Adrenal gland (tissue), 19 donors: ENCODE measurements at places on chromosomes 6 and 20. TPM values are rescaled to one million over a fixed set of nuclear protein-coding genes. Genes with fewer than 3 reads are reported as not detected.

- H3K27me3 ChIP-seq, result no peaks in the 10 kb centered on the region
- no peaks in the 10 kb centered on the region for H3K4me1 ChIP-seq
- H3K27ac ChIP-seq, result no peak overlapping the region
- H3K4me3 ChIP-seq, result no peak overlapping the region
These were observed 40.1 kb downstream of the DEFB114 start for GRCh38 chr6:49923826-49924225.

DNA sequence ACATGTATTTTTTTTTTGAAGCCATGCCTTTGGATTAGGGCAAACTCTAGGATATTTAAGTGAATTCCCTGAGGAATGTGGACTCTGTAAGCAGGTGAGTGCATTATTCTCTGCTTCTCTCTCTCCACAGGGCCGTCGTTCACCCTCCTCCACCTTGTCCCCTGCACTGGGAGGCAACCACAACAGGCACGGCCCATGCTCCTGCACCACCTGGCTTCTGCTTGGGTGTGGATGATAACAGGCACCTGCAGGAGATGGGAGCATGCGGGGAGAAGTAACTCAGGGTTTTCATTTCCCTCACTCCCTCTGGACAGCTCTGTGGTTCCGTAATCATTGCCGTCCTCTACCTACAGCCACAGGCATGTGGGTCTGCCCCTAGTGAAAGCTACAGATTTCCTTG, 43.4 kb downstream of the HLA-C start:
- no peaks in the 10 kb centered on the region for H3K4me1 ChIP-seq
- H3K27ac ChIP-seq, result no peak overlapping the region
- no peak for DNase-seq
- H3K27me3 ChIP-seq, result peaks cover 4% of the 10 kb centered on the region

KCNK16 gene
- polyA plus RNA-seq, result not detected

RIPPLY2 gene
- 2.1 TPM for polyA plus RNA-seq

DNA sequence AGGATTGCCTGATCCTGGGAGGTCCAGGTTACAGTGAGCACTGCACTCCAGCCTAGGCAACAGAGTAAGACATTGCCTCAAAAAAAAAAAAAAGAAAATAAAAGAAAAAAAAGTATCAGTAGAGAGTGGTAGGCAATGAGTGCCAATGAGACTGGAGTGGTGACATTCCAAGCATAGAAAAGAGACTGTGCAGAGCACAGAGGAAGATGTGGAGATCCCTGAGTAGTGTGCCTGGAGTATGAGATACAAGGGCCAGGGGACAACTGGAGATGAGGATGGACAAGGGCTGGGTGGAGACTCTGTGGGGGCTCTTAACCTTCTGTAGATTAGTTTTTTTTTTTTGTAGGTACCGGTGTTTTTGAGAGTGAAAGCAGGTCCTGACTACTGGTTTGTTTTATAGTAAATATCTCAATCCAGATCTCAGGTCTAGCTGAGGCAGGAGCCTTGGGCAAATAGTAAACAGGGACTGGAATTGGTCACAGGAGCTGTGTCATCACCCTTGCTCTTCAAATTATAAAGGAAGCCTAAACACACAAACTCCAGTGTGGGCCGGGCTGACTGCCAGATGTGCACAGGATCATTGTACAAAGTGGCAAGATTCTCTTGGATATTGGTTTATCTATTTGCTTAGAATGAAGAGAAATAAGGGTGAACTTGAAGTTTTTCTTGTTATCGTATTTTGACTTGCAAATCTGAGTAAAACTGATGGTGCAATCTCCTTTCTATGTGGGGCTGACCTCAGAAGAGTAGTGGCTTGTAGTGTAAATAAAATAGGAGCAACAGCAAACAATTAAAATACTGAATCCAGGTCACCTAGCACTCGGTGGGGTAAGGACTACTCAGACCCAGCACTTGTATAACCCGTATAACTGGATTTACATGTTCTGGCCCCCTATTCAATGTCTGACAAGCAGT, 144.9 kb downstream of the SOX4 start:
- no peaks in the 10 kb centered on the region for H3K36me3 ChIP-seq
- H3K27ac ChIP-seq, result no peak overlapping the region
- no peak for DNase-seq
- H3K4me3 ChIP-seq, result no peak overlapping the region
- H3K4me1 ChIP-seq, result no peaks in the 10 kb centered on the region
- no peaks in the 10 kb centered on the region for H3K27me3 ChIP-seq

GRCh38 chr6:142846459-142846831, 98.5 kb downstream of the HIVEP2 start:
- no peak for DNase-seq
- peaks cover 14% of the 10 kb centered on the region for H3K4me1 ChIP-seq
- H3K27ac ChIP-seq, result peak overlapping the region; percentile 66
- no peaks in the 10 kb centered on the region for H3K27me3 ChIP-seq
- H3K36me3 ChIP-seq, result no peaks in the 10 kb centered on the region

GRCh38 chr6:167668019-167668753, 158.5 kb upstream of the AFDN start:
- no peaks in the 10 kb centered on the region for H3K36me3 ChIP-seq
- H3K4me3 ChIP-seq, result no peak overlapping the region
- H3K27me3 ChIP-seq, result no peaks in the 10 kb centered on the region
- H3K27ac ChIP-seq, result no peak overlapping the region
- peak; percentile 67 for DNase-seq

DNA sequence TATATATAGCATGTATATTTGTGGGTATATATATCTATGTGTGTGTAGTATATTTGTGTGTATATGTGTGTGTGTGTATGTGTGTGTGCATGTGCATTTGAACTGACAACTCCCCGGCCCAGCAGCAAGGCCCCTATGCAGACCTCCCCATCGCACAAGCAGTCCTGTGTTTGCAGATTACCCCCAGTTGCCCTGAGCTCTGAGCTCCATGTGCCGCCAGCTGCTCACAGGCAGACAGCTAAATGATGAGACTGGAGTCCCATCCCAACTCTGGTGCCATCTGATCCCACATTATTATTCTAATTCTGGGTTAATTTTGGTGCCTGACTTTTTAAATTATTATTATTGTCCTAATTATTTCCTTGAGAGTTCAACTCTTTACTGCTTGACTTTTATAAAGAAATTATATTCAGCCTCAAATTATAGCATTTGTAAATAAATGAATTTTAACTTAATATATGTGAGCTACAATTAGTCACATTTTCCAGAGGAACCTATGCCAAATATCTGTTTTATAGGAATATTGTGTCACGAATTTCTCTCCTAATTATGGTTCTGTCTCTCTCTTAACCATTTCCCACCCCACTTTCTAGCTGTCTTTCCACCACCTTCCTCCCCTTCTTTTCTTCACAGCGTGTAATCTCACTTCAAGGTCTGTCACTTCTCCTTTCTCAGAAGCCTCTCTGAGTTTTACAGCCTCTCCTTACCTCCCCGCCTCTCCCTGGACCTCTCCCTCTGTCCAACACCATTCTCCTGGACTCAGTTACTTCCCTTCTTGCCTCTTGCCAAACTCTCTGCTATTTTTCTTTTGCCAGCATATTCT, 90.6 kb upstream of the SYNDIG1 start:
- H3K27ac ChIP-seq, result no peak overlapping the region
- no peak overlapping the region for H3K4me3 ChIP-seq
- no peaks in the 10 kb centered on the region for H3K36me3 ChIP-seq

DNA sequence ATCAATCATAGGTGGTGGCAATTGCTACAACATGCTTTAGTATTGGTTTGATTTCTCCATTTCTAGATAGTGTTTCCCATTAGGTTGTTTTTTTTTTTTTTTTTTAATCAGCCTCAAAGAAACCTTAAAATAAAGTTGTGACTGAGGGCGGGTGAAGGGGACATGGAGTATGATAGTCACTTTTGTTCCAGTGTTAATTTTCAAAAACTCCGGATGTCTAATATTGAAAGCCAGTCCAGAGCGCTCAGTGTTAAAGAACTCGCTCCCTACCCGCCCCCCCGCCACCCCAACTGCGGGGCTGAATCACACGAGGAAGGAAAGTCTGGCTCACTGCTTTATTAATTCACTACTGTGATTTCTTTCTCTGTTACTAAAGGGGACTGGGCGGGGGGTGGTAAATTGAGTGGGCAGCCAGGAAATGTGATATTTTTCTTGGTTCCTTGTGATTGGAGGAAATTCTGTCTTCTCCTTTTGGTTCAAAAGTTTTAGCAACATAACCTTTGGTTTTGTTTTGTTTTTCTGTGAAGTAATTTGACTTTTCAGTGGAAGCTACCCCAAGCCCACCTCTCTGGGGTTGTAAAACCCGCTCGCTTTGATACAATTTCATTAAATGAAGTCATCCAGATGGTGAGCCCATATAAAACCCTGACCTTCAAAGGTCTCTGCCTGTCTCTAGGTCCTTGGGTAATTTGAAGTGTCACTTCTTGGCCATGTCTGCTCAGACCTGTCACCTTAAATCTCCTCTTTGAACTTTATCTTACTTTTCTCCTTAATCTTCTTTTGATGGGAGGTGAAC, 38.0 kb downstream of the TNFAIP3 start:
- no peaks in the 10 kb centered on the region for H3K36me3 ChIP-seq
- no peaks in the 10 kb centered on the region for H3K27me3 ChIP-seq
- no peak for DNase-seq

DNA sequence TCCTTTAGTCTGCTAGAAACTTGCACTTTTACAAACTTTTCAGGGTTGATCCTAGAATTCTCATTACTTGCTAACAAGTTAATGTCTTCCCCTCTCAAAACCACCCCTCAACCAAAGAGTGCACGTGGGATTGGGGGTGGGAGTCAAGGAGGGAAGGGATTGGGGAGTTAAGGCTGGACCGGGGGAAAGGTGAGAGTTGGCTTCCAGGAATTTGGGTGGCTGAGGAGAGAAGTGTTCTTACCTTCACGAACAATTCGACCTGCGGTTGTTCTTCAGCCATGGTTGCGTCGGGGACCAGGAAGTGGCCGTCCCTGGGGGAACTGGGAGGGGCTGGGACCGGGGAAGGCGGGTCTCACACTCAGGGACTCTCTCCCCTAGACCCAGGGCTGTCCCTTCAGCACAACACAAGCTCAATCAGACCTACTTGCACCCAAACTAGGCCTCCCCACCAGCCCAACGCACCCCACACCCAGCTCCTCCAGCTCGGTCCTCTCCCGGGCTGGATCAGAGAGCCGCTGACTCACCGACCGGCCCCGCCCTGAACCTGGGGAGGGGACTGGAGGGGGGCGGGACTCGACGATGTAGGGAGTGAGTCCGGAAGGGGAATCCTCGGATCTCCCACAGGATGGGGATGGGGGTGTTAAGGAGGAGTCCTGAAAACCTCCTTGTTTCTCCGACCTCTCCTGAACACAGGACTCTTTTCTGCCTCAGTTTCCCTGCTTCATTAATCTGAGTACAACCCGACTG, at the start of gene CLIC1:
CLIC1 (minus strand) TSS at position 510 of the 747 bp plus-strand sequence; CDS start at position 280, 230 bp downstream.
- H3K27ac ChIP-seq, result peak within 1 kb of the TSS; percentile 98
- no peaks in the 10 kb centered on the region for H3K27me3 ChIP-seq
- no peaks in the 10 kb centered on the region for H3K36me3 ChIP-seq
- peak; percentile 92 for DNase-seq

DNA sequence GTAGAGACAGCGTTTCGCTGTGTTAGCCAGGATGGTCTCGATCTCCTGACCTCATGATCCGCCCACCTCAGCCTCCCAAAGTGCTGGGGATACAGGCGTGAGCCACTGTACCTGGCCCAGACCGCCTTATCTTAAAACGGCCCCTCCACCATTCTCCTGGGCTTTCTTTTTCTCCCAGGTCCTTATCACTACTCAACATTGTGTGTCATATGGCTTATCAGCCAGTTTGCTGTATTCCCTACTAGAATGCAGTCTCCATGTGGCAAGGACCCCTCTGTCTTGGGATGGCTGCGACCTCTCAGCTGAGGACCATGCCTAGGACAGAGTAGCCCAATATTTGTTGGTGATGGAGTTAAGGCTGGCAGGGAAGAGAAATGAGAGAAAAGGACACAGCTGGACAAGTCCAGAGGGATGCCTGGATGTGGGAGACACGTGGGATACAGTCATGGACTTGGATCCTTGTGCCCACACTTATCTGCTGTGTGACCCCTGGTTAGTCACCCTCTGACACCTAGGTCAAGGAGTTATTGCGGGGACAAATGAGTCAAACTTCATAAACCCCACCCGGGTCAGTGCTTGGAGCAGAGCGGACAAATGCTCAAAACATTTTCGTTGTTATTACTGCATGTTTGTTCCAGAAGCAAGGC, 24.0 kb downstream of the ADA start:
- H3K27ac ChIP-seq, result no peak overlapping the region
- DNase-seq, result no peak
- H3K4me3 ChIP-seq, result no peak overlapping the region
- H3K4me1 ChIP-seq, result no peaks in the 10 kb centered on the region
- no peaks in the 10 kb centered on the region for H3K27me3 ChIP-seq

- no peaks in the 10 kb centered on the region for H3K36me3 ChIP-seq
- no peak overlapping the region for H3K4me3 ChIP-seq
- H3K27me3 ChIP-seq, result no peaks in the 10 kb centered on the region
- H3K27ac ChIP-seq, result no peak overlapping the region
- no peak for DNase-seq
These were observed 96.3 kb downstream of the PRDM1 start for GRCh38 chr6:106182455-106182854.

STMND1 gene
- not detected for polyA plus RNA-seq

- H3K4me1 ChIP-seq, result no peaks in the 10 kb centered on the region
- DNase-seq, result no peak
- no peaks in the 10 kb centered on the region for H3K27me3 ChIP-seq
- H3K4me3 ChIP-seq, result no peak overlapping the region
These were observed 13.2 kb upstream of the GPR6 start for GRCh38 chr6:109964949-109965348.

DNA sequence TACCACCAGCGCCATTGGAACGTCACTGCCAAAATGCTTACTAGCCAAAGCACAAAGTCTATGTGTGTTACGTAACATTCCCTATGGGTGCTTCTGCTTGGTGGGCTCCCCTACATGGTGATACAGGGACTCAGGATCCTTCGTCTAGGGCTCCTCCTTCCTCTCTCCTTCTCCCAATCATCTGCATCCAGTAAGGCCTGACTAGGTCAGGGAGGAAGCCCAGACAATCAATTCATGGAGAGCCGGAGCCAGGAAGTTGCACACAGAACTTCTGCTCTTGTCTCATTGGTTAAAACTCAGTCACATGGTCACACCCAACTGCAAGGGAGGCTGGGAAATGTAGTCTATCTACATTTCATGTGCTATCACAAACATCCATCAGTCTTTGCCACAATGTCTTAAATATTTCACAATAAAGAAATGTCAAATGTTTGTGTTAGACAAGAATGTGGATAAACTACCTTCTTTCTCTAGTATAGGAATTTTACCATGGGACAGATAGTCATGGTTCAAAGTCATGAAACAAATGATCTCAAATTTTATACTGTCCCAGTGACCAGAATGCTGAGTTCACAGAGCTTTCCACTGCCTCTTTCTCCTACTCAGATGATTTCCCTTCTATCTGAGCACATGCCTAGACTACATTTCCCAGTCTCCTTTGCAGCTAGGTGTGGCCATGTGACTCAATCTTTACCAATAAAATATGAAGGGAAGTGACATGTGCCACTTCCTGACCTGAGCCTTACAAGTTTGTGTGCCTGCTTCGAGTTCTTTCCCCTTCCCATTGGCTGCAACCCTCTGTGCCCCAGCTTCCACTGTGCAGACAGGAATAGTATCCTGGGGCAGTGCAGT, 9.3 kb upstream of the KCNK15 start:
- peak; percentile 77 for DNase-seq
- no peak overlapping the region for H3K4me3 ChIP-seq
- H3K27ac ChIP-seq, result no peak overlapping the region
- no peaks in the 10 kb centered on the region for H3K36me3 ChIP-seq
